AG08396 (cell line): ENCODE measurements at places on chromosomes 11 and 22.

GRCh38 chr11:26201411-26201810 is 130.5 kb upstream of the ANO3 start:
- peak; percentile 5 for DNase-seq

DNA sequence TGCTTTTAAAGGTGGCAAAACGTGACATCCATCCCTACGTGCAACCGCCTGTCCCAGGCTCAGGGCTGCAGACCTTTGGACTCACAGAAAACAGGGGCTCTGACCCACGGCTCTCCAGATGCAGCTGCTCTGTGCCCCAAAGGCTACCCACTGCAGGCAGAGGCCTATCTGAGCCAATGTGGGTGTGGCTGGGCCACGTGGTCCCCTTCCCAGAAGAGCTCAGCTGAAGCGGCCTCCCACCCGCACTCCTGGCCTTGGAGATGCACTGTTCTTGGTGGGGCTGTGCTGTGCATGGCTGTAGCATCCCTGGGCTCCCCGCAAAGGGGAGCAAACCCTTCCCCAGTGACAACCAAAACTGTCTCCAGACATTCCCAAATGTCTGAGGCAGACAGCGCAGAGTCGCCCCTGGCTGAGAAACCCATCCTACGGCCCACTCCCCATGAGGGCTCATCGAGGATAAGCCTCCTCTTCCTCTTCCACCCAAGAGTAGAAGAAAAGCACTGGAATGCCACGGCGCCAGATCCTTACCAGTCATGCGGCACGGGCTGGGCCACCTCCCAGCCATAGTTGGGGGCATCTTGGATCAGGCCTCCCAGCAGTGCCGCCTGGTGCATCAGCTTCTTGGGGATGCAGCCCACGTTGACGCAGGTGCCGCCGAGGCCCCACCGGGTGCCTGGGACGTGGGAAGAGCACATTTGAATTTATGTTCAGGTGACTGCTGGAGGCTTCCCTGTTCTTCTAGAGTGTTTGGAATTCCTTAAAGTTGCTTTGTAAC is 23.1 kb upstream of the COMT start:
- no peak for DNase-seq

- DNase-seq, result no peak
These were observed 32.1 kb downstream of the KCNJ4 start for GRCh38 chr22:38422611-38423511.

GRCh38 chr11:23112987-23113886 is 253.0 kb upstream of the CCDC179 start:
- DNase-seq, result peak; percentile 39

DNA sequence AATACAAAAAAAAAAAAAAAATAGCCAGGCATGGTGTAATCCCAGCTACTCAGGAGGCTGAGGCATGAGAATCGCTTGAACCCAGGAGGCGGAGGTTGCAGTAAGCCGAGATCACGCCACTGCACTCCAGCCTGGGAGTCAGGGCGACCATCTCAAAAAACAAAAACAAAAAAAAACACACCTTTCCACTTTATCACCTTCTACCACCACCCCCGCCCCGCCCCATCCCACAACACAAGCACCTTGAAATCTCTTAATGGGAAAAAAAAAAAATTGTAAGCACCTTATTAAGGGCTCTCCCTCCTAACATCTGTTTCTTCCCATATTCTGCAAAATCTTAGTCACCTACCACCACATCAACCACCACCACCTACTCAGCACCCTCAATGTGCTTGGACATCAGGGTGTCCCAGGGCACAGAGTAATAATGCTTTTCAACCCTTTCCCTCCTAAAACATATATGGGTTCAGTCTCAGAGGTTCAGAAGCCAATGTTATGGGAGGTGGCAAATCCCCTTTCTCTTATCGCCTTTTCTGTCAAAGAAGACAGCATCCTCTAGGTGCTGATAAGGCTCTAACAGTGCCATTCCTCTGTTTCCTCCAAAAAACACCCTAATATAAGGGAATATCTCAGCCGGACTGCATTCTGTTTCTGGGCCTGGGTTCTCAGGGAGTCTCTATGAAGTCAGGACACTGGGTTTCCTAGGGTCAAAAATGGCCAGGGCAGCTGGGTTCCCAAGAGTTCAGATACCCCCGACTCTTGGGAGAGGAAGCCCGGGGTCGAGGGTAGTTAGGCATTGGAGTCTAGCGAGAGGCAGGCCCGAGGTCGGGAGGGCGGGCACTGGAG is 718 bp downstream of the INTS5 start:
- no peak for DNase-seq

- peak; percentile 49 for DNase-seq
These were observed 463 bp downstream of the RAD9A start for GRCh38 chr11:67392183-67392715.

DNA sequence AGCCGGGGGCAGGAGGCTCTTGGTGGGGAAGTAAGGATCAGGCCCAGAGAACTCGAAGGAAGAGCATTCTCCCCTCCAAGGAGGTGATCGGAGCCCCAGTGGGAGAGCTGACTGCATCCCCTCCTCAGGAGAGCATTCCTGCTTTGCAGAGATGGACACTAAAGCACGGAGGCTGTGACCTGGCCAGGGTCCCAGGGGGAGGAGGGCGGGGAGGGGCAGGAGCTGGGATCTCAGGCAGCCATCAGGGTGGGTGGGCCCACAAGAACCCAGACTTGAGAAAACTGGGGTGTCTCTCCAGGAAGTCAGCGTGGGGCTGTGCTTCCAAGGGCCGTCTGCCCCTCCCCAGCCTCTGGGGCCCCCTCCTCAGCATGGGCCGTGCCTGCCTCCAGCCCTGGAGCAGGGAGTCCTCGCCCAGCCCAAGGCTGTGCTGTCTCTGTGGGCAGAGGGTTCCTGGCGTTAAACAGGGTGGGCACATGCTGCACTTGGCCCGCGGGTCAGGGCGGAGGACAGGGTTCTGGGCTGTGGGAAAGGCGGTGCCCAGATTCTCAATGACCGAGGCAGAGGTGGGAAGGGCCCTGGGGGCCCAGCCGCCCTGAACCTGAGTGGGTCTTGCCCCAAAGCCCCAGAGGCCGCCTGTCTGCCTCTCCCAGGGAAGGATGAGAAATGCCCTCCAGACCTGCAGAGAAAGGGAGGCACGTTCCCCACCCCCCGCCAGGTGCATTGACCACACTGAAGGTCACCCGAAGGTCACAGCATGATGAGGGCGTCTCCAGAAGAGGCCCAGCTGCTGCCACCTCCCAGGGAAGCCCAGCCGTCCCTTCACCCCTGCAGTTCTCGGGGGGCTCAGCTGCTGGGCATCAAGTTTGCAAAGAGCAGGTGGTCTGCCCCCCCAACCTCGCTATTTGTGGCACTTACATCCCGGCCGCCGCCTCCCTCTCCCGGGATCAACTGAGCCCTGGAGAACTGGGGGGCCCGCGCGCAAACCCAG is 643 bp downstream of the CEND1 start:
- no peak for DNase-seq

DNA sequence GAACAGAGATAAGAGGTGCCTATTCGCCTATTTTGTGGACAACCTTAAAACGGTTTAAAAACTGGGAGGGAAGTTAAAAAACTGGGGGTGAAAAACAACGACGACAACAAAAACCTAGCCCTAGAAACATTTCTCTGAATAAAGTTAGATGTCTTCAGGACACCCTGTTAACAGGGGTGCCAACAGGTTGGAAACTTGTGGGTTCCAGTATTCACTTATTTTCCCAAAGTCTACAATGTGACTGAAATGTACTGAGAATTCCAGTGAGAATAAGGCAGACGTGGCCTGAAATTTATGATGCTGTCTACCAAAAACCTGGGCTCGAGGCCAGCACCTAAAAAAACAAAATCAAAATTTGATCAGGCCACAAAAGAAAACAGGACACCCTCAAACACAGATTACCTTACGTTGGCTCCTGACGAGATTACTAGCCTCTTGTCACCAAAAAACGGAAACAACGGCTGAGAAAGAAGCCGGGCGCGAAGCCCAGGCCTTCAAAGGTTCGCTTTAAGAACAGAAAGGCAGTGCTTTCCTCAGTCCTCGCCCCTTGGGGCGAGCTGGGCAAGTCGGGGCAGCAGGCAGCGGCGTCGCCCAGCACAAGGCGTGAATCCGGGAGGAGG is 906 bp downstream of the CCDC90B start:
- DNase-seq, result no peak

DNA sequence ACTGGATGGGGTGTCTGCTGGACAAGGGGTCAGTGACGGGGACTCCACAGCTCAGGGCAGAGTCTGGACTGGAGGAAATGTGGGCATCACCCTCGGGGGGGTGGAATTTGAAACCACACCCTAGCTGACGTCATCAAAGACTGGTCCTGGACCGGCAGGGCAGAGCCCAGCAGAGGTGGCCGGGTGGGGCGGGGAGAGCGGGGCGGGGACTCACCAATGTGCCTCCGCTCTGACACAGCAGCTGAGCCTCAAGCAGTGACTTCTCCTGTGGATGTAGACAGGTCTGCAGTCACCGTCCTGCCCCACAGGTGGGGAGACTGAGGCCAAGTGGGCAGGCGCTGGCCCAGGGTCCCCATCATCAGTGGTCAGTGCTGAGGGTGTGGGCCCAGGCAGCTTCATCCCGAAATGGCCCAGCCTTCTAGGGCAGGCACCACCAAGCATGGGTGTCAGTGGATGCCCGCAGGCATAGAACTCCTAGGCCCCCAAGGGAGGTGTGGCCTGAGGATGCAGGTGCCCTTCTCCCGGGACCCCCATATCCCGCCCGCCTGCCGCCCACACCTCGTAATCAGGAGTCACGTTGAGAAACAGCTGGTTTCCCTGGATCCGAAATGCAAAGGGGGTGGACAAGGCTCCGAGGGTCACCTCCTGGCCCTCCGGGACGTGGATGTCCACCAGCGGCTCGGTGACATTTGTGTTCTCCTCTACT is 603 bp downstream of the CDHR5 start:
- peak; percentile 58 for DNase-seq

DNA sequence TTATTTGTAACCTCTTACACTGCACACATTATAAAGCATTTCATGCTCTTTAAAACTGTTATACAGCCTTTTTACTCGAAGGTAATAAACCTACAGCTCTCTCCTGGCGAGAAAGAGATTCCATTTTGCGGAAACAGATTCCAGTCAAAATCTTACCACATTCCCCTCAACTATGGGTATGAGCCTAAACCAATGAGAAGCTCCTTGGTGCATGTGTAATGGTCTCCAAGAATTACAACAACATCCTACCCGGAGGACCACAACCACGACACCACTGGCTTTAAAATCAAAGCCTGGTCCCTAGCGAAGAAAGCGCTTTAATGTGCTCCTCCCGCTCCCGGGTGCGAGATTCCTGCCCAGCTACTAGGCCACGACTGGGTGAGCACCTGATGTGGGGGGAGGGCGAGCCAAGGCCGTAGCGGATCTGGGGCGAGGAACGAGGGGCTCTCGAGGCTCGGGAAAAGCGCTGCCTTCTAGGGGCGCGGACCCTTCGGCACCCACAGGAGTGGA is 821 bp downstream of the CELF1 start:
- DNase-seq, result peak; percentile 44

- peak; percentile 48 for DNase-seq
These were observed at the start of gene CASP1 for GRCh38 chr11:105034813-105035620. Gene CASP1, minus strand, starts transcription at chr11:105035144. Its CDS starts 31 bp downstream, at chr11:105035113.

DNA sequence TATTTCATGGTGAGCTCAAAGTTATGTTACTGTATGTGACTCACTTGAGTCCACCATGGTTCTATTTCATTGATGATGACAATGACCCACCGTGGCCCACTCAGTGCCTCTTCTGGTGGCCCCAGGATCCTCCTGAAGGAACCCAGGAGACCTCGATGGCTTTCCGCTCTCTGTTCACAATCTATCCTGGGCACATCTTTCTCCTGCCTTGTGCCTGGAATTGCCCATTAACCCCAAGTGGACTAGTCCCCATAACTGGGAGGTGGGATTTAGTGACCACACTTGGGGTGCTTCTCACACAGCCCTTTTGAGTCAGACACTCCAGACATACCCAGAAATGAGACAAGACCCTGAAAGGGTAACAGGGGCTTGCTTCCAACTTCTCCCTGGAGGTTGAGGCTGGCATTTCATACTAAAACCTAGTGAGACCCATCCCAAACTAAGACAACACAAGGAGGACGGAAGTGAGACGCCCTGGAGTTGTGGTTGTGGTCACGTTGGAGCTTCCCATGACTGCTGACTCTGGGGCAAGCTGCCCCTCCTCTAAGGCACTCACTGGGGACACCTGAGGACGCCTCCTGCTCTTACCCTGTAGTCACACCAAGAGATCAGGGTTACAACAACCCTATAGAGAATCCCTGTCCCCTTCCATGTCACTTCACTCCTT is 22.1 kb downstream of the IGLL5 start:
- no peak for DNase-seq
